DMS79 treated with DMSO at 0.1 percent for 48 hours (cell line): ENCODE measurements at places on chromosomes 7 and 10.

GRCh38 chr10:130208807-130209206 is 72.6 kb downstream of the GLRX3 start:
- no peak for DNase-seq

DNA sequence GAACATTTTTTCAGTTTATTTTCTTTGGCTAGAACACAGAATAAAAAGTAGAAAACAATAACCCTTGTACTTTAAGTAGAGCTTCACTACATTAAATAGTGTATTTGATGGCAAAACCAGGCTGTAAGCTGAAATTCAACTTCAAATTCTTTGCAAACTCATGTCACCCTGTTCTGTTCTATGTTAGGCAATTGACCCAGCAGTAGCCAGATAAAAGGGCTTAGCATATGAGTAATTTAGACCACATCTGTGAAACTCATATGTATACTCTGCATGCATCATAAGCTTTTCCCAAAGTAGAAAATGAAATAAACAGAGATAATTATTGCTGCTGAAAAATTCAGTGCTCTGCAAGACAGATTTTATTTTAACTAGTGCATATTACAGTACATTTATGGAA is 150.2 kb downstream of the GNAI1 start:
- no peak for DNase-seq

GRCh38 chr7:120842121-120842621 is 15.8 kb downstream of the TSPAN12 start:
- no peak for DNase-seq

DNA sequence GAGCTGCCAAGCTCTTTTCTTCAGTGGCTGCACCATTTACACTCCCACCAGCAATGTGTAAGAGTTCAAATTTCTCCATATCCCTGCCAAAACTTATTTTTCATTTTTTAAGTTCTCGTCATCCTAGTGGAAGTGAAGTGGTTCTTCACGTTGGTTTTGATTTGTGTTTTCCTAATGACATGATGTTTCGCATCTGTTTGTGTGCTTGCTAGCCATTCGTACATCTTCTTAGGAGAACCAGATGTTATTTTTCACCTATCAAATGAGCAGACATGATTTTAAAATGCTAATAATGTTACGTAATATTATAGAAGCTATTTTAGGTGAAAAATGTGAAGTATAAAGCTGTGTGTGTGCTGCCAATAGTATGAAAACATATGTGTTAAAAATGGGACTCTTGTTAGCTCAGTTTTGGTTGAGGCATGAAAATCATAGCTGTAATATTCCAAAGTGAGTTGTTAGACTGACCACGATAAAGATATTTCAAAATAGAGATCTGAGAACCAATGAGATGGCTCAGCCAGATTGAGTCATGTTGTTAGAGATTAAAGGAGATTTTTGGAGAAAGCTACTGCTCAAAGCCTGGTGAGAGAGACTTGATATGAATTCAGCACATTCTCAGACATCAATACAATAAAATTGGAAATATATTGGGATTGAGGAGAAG is 25.9 kb upstream of the GALNT11 start:
- DNase-seq: no peak

DNA sequence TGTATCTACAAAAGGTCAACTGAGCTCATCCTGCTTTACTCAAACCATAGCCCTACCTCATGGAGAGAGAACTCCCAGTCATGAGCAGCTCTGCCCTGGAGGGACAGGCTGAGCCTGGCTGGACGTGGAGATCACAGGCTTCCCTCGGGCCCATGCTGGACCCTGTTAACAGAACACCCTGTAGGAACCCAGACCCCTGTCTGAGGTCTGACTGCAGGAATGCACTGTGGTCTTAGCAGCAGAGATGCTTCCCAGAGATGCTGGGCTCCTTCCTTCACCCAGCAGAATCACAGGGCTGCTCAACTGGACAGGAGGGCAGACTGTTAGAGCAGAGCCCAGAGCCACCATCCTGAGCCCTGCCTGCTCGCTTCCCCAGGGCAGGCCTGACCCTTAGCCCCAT is 814 bp downstream of the TMEM72 start:
- no peak for DNase-seq

GRCh38 chr7:50304911-50305582 is 531 bp downstream of the IKZF1 start:
- peak; percentile 41 for DNase-seq

- no peak for DNase-seq
These were observed 147.9 kb downstream of the DGKB start for GRCh38 chr7:14754631-14755030.

- DNase-seq: no peak
These were observed 121.2 kb downstream of the FAM107B start for GRCh38 chr10:14653271-14654161.

- peak; percentile 70 for DNase-seq
These were observed 46.4 kb downstream of the RAMP3 start for GRCh38 chr7:45203936-45204445.

- DNase-seq: no peak
These were observed 402.8 kb upstream of the PODXL start for GRCh38 chr7:131959106-131959812.

DNA sequence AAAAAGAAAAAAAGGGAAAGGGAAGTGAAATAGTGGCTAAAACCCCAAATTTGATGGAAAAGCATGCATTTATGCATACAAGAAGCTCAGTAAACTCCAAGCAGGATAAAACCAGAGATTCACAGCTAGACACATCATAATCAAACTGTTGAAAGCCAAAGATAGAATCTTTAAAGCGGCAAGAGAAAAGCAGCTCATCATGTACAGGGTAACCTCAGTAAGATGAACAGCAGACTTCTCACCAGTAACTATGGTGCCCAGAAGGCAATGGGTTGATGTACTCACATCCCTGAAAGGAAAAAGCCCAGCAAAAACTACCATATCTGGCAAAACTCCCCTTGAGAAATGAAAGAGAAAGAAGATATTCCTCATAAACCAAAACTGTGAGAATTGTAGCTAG is 60.4 kb downstream of the TPST1 start:
- peak; percentile 21 for DNase-seq

- no peak for DNase-seq
These were observed 2.6 kb downstream of the ANKRD2 start for GRCh38 chr10:97575127-97575668.

GRCh38 chr7:122802301-122802751 is 83.9 kb downstream of the CADPS2 start:
- DNase-seq: no peak

- no peak for DNase-seq
These were observed 48.6 kb downstream of the MALSU1 start for GRCh38 chr7:23347682-23348180.

DNA sequence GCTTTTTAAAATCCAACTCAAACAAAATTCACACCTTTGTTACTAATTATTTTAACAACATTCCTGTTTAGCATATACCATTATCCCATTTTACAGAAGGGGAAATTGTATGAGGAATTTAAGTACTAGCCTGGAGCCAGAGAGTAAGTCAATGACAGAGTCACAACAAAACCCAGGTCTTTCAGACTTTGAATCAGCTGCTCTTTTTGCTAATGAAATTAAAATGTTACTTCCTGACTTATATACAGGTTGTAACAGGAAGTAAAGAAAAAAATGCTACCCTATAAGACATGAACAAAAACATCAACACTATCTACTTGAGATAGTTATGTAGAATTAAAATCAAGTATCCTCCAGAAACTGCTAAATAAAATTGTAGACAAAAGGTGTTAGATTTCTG is 82.6 kb upstream of the ASAH2 start:
- no peak for DNase-seq

- DNase-seq: no peak
These were observed 312.6 kb downstream of the WDR37 start for GRCh38 chr10:1368842-1369171.

DNA sequence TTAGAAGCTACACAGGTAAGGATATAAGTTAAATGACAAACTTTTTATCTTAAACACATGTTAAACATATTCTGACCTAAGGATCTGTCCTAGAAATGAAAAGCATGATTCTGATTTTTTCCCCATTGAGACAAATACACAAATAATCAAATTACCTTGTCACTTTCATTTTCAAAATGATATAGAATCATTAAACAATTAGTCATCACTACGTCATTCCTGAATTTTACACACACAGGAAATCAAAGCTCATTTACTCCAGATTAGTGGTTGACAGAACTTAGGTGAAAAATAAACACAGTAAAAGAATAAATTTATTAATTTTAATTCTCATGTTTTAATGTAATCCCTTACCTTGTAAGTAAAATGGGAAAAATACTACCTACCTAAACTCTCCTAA is 89.0 kb downstream of the AASS start:
- DNase-seq: no peak

GRCh38 chr10:14385596-14386593 is 55.2 kb upstream of the FRMD4A start:
- no peak for DNase-seq

DNA sequence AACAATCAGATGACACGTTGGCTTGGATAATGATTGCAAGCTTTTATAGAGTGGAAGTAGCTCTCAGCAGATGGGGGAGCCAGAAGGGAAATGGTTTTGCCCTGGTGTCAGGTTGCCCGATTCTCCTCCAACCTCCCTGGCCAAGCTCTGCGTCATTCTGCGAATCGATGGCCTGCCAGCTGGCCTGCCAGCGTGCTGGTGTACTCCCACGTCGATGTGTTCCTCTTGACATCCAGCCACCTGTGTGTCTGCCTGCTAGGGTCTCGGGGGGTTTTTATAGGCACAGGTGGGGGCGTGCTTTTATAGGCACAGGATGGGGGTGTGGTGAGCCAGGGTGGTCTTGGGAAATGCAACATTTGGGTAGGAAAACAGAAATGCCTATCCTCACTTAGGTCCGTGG is 4.6 kb downstream of the NET1 start:
- no peak for DNase-seq

DNA sequence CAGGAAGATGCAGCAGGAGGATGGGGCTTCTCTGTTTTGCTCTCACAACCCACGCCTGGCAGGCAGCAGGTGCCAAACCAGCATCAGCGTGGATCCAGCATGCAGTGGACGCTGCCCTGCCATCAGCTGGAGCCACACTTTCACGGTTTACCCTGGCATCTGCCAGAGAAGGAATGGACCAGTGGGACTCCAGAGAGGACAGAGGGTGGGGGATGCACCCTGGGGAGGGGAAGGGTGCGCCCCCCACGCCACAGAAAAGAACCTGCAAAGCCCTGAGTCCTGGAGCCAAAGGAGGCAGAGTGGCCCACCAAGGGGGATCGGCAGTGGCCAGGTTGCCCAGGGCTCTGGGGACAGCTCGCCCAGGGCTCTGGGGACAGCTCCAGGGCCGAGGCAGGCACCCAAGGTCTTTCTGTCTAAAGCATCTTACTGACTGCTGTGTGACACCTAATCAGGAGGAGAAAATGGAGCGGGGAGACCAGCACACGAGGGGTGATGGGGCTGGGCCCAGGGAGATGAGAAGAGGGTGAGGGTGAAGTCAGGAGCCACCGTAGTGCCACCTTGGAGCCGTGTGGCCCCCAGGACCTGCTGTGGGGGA is 225.1 kb downstream of the DNAJB6 start:
- DNase-seq: no peak

DNA sequence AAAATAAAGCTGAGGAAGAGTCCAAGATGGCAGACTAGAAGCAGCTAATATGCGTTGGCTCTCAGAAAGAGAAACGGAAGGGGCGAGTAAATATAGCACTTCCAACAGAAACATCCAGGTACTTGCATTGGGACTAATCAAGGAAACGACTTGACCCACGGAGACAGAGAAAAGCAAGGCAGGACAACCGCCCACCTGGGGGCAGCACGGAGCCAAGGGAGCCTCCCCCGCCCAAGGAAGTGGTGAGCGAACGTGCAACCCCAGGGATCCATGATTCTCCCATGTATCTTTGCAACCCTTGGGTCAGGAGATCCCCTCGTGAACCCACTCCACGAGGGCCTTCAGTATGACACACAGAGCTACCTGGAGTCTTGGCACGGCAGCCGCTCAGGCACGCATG is 45.4 kb upstream of the GRM3 start:
- no peak for DNase-seq

- DNase-seq: no peak
These were observed 468.1 kb downstream of the IPMK start for GRCh38 chr10:57799625-57800024.

GRCh38 chr7:93938293-93938692 is 16.8 kb downstream of the GNG11 start:
- no peak for DNase-seq

GRCh38 chr10:62268399-62269114 is at the start of gene RTKN2:
Gene RTKN2, minus strand, starts transcription at chr10:62268844. Its CDS starts 234 bp downstream, at chr10:62268610.
- peak; percentile 56 for DNase-seq

DNA sequence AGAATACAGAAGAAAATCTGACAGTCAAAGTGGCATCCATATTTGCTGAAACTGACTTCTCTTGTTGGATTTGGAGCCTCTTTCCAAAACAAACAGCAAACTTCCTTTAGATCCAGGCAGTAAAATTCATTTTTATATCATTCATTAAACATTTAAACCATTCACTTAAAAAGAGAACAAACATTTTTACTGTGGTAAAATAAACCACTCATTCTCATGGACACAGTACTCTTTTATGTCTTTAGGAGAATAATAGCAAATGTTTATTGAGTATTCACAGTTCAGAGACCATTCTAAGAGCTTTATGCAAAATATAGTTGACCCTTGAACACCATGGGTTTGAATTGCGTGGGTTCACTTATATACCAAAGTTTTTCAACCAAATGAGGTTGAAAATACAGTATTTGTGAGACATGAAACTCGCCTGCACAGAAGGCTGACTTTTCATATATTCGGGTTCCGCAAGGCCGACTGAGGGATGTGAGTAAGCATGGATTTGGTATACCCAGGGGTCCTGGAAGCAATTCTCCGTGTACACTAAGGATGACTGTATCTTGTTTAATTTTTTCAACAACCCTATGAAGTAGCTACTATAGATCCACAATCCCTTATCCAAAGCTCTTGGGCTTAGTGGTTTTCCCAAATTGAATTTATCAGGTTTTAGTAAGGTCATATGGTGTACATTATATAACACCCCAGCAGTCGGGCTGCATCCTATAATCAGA is 49.1 kb downstream of the ATXN7L1 start:
- no peak for DNase-seq

DNA sequence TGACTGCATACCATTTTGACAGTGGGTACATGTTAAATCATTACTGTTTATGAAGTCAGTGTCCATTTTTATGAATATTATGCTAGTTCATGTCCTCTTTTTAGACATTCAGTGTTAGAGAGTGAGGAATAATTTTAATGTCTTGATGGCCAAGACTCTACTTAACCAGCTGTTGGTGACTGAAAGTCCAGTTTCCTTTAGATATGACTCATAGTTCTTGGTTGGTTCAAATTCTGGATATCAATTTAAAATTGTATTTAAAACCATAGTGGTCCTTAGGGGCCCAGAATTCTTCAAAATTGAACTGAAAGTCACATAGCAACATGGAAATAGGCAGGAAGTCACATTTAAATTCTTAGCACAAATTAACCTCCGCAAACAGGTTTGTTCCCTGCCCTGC is 196.5 kb upstream of the PRPS1L1 start:
- DNase-seq: no peak
